ENCODE measurements at places on chromosomes 11 and 22.

GRCh38 chr22:42581762-42582716, 28.3 kb downstream of the SERHL2 start:
- DNase-seq: peak; percentile 69

DNA sequence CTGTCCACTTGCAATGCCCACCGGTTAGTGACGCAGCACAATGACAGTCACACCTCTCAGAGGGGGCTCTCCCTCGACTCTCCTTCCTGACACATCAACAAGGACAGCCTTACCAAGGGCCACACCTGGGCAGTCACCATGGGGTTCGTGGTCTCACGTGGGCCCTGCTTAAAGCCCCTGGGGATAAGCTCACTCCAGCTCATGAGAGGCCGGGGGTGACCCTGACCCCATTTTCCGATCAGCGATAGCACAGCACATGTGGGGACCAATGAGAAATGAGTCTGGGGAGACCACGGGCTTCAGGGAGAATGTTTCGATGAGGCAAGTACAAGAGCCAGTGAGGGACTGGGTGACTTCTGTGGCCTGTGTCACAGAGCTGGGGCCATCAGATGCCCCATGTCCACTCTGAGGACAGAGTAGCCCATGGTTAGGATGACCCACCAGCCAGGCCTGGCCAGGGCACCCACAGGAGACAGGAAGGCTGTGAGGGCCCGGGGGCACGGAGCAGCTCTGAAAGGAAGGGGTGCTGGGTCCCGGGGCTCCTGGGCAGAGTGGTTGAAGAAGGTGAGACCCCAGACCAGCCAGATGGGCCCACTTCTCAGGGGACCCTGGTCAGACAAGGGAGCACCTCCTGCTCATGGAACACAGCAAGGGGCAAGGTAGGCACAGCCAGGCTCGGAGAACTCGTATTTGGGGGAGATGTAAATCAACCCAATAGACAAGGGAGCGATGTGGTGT, 128.8 kb downstream of the MED15 start:
- DNase-seq: no peak

DNA sequence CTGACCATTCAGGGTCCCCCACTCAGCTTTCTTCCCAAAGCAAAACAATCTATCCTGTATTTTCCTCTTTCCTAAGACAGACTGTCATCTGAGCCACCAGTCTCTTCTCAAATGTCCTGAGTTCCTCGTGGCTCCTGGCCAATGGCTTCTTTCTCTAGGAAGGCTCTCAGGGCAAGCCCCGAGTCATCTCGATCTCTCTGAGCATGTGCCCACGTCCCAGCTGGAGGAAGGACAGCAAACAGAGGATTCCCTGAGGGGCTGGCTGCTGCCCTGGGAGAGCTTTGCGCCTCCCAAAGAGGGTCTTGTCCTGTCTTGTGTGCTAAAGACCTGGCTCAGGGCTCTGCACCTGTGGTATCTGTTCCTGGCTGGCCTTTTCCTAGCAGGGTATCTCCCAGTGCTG, 8.3 kb downstream of the SLC37A2 start:
- no peak for DNase-seq

- DNase-seq: peak; percentile 50
Measured at GRCh38 chr11:128508770-128509510, 78.4 kb downstream of the ETS1 start.

DNA sequence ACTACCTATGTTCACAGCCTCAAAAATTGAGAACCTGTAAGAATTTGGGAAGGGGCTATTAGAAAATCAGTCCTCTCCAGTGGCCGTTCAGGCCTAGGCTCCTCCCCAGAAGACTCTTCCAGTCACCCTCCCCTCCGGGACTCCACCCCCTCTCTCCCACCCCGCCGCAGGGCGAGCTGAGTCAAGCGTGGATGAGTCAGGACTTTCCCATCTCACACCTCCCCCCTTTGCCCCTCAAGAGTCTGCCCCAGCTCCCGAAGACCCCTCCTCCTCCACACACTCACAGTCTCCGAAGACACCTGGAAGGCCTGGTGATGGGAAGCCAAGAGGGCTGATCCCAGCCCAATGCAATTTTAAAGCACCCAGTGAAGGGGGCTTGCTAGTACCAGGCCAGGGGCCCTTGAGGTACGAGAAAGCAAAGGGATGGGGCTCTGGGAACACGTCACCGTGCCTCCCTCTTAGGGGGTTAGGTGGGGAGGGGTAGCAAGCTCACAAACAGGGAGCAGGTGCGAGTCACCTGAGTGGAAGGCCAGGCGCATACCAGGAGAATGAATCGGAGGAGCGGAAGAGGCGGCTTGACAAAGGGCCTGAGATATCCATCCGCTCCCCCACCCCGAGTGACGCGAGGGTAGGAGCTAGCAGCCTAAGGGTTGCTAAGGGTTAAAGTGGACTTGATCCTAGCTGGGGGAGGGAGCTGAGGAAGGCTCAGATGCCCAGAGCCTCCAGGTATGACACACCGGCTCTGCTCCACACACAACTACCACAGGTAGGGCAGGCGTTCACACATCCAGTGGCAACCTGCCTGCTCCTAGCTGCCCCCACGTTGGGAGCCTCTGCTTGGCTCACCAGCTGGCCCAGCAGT, 13.6 kb downstream of the BCL9L start:
- DNase-seq: peak; percentile 71

- no peak for DNase-seq
Measured at GRCh38 chr11:17766073-17766359, 31.4 kb downstream of the KCNC1 start.

GRCh38 chr22:46070215-46070802, 80.0 kb upstream of the PPARA start:
- DNase-seq: no peak

DNA sequence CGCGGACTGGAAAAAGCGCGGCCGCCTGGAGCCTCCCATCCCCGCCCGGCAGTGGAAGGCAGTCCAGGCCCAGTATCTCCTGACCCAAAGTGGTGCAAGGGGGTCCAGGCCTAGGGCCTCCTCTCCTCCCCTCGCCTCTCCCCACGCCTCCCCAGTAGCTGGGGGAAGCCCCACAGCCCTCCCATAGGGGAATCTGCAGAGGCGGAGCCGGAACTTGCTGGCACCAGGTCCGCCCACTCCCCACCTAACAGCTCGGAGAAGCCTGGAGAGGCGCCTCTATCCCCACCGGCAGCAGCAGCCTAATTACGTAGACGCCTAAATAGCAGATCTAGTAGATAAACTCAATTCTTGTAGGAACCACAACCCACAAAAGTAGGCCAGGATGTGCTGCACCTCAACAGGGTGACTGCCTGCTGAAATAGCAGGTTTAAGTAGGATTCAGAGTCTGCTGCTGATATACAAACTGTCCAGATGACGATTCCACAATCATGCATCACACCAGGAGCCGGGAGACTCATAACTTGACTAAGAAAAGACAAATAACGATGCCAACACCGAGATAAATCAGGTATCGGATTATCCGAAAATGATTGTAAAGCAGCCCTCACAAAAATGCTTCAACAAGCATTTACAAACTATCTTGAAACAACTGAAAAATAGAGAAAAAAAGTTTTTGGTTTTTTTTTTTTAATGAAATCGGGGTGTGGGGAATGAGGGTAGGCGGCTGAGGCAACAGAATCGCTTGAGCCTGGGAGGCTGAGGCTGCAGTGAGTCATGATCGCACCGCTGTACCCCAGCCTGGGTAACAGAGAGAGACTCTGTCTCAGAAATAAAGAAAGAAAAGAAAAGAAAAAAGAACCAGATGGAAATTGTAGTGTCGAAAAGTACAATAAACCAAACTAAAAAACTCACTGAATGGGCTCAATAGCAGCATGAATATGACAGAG, 11.4 kb upstream of the BRD1 start:
- DNase-seq: peak; percentile 95

GRCh38 chr11:10622957-10623791, 54.7 kb upstream of the LYVE1 start:
- DNase-seq: peak; percentile 71

DNA sequence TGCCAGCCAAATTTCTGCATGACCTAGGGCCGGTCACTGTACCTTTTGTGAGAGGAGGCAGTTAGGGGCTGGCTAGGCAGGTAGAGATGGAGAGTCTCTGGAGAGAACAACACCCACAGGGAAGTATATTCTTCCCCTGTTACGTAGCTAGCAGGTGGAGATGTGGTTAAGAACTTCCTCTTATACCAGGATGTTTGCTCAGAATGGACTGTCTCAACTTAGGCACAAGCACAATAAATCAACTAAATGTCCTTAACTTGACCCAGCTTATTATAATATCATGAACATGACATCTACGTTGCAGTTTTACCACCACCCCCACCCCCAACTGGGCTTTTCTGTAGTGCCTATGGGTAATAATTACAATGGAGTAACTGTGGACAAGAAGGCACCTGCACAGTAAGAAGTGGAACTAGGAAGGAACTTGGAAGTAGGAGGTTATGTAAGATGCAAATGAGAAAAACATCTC, 60.7 kb upstream of the MPEG1 start:
- DNase-seq: peak; percentile 63

All from CD4-positive, alpha-beta T cell treated with Interleukin-15 for 1 hour (primary cell).